ENCODE measurements at places on chromosomes 1 and 21.
A peak's percentile ranks its signal among the peaks of the same experiment; 100 is the strongest.

GRCh38 chr1:202189001-202189790, 4.4 kb upstream of the LGR6 start:
- DNase-seq, result peak; percentile 49

DNA sequence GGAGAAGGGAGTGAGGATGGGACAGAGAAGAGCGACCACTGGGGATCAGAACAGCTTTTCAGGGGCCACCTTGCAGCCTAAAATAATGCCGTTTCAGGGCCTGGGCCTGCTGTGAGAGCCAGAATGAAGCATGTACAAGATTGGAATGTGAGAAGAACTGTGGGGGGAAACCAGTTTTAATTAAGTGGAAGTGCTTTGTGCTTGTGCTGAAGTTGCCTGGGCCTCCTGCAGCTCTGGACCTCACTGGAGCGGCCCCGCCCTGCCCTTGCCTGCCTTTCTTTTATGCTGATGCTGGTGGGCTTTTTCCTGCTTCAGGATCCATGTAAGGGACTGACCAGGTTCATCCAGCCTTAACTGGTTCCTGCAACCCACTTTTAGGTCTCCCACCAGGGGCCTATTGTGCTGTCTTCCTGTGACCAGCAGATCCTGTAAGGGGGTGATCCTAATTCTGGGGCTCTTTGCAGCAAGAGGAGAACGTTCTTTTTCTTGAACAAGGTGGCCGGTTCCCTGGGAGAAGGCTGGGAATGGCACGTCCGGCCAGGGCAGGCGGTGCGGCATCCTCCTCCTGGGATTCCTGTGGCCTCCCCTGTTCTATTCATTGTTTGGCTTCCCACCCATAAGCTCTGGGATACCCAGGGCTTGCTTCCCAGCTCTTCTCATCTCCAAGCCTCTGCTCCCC, 3.2 kb downstream of the C1orf226 start:
- no peak for DNase-seq

DNA sequence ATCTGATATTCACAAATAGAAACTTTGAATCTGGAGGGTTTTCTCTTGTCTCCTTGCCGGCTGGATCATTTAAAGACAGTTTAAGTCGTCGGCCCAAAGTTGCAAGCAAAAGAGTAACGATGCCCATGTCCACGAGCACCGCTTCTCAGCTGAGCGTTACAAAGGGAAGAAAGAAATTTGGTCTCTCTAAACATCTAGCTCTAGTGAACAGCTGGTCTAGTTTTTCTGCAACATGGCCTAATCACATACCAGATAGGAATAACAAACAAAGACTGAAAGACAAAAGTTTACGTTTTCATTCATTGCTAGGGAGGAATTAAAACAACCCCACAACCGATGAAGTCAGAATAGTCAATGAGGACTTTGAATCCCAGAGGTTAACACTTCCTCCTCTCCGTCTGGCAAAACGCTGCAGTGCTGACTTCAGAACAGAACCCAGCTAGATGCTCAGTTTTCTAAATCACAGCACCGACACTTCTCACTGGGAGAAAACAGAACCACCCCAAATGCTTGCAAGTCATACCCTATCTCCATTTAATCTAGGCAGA, 69.4 kb downstream of the NTPCR start:
- no peak for DNase-seq

- DNase-seq, result no peak
Measured at GRCh38 chr1:36881068-36881405, 153.3 kb downstream of the GRIK3 start.

DNA sequence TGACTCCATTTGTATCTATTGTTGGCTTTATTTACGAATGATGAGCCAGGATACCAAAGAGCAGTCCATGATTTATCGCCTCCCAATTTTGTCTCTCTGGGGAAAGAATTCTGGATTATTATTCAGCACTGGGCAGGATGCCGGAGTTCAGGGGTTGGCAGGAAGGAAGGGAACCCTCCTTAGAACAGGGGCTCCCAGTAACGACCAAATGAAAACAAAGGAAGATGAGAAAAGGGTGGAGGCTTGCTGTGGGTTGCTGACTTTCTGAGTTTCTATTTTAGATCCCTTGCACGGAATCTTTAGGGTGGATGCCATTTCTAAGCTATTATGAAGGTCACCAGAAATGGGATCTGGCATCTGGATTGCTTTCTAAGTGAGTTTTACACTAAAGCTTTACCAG, 231.2 kb upstream of the LYPLAL1 start:
- DNase-seq, result no peak

GRCh38 chr21:29231756-29232529, 66.8 kb upstream of the BACH1 start:
- DNase-seq, result no peak

DNA sequence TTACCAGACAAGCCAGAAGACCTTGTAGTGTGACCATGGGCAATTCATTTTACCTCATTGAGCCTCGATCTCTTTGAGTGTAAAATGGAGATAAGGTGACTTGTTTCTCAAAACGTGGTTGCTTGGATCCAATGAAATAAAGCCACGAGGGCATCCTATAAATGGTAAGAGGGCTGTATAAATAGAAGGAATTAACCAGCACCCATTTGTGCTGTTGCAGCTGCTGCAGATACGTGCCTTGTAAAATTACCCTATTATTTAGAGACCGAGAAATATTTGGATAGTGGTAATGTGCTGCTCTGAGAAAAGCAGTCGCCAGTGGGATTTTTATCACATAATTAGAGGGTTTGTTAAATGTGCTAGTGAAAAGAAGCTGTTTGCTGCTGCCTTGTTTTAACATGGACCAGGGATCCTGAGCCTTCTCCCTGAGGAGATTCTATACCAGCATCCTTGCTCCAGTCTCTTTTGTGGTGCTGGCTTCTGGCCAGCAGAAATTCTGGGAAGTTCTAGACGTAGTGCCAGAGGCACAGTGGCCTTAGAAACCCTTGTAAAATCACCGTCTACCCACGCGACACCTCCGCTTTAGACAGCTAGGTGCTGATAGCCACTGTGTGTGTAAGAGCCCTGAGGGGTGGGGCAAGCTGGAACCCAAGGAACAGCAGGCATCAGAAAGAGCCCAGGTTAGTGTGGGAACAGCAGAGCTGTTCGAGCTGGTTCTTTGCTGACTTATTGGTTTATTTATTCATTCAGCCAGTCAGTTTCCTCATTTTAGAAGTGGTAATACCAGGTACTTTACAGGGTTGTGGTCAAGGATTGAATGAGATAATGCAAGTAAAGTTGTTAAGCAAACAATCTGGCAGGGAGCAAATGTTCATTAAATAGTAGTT, 137.5 kb downstream of the NOS1AP start:
- no peak for DNase-seq

DNA sequence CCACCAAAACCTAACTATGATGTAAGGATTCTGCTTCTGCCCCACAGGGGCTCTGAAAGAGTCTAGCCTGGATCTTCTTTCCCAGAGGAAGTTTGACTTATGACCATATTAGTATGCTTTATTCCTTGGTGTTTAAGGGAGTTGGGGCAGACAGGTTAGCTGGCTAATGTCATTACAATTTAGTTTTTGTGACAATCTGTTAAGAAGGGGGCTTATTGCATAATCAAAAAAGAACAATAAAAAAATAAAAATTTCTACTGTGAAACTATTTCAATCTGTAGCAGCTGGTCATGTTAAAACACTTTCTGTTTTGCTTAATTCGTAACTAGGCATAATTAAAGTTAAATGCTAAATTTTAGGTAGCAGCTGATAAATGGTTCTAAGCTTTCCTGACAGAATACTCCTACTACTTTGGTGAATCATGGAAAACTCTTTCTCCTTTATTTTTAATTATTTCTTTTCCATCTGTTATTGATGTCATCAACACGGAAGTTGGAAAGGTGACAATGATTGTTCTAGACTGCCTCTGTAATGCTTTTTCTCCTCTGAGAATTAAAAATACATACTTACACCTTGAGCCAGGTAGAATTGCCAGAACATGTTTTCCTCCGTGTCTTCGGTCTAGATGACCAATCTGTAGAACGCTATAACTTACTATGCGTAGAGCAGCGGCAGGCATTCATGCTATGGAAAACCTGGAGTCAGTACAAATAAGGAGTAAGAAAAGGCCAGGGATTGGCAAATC, 18.6 kb downstream of the DYRK3 start:
- no peak for DNase-seq

GRCh38 chr1:230824551-230824918, 43.8 kb downstream of the C1orf198 start:
- DNase-seq, result no peak

GRCh38 chr1:6414443-6414844, 5.3 kb downstream of the HES2 start:
- DNase-seq, result no peak

- DNase-seq, result no peak
Measured at GRCh38 chr1:91070298-91070697, 48.5 kb upstream of the ZNF644 start.

DNA sequence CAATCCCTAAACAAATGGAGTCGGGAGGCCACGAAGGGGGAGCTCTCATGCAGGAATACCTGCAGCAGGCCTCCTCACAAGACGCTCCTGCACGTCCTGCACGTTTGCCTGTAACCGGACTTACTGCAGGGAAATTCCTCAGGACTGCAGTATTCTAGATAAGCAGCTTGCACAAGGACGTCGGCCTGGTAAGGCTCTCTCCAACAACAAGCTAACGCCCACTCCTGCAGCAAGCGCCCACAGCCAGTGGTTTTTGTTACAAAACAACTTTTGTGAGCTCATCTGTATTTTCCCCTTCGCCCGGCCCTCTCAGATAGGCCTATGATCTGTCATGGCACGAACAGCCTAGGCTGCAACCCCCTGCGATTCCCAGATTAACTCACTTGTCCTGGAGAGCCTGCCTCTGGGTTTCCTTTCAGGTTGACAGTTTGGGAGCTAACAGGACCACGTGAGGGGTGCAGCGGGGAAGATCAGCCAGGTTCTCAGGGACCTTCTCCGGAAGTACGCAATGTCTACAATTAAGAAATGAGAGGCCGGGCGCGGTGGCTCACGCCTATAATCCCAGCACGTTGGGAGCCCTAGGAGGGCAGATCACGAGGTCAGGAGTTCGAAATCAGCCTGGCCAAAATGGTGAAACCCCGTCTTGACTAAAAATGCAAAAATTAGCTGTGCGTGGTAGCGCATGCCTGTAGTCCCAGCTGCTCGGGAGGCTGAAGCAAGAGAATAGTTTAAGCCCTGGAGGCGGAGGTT, 921 bp upstream of the MIB2 start:
- DNase-seq, result no peak
